Neural crest cell (in vitro differentiated cells): ENCODE measurements at places on chromosomes 6 and 20.

- DNase-seq = no peak
Measured at GRCh38 chr6:39752835-39753724, 27.9 kb upstream of the KIF6 start.

GRCh38 chr6:148830614-148831013, 83.8 kb downstream of the UST start:
- no peak for DNase-seq

DNA sequence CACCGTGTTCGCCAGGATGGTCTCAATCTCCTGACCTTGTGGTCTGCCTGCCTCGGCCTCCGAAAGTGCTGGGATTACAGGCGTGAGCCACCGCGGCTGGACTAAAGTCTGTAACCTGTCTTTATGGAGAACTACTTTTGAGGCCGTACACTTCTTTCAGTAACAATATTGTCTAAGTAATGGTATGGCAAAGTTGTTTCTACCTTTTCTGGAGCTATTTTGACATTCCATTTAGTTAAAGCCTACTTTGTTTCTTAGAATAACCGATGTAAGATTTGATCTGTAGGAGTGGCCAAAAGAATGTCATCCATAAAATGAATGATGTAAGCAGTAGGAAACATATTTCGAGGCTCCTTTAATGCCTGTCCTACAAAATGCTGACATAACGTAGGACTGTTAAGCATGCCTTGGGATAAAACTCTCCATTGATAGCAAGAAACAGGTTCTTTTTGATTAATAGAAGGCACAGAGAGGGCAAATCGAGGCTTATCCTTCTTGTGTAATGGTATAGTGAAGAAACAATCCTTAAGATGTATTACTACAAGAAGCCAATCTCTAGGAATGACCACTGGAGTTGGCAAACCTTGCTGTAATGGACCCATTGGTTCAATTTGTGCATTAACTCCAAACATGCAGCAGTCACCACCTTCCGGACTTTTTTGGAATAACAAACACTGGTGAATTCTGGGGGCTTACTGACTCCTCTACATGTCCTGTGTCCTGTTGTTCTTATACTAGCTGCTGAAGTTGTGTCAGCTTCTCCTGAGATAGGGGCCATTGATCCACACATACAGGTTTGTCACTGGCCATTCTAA, 35.9 kb downstream of the HLA-DRA start:
- DNase-seq = no peak

DNA sequence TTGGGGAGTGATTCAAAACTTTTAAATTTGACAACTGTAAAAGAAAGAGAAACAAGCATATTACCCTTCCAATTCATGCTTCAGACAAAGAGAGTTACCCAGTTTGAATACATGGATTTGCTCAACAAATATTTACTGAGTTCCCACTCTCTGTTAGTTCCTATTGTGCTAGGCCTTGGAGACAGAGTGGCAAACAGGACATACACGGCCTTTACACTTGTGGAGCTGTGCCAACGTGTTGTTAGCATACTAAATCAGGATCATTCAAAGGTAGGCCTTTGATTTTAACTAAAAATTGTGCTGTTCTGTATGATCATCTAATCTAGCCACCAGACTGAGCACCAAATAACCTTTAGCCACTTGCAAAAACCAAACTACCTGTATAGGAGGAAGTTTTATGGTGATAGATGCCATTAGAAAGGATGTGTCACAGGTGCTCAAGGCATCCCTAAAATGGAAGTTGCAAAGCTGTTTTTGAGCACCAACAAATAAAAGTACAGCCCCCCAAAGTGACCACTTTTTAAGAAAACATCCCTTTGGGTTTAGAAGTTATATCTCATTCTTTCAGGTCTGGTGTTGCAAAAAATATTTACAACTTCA, 84.5 kb downstream of the CHD6 start:
- no peak for DNase-seq

DNA sequence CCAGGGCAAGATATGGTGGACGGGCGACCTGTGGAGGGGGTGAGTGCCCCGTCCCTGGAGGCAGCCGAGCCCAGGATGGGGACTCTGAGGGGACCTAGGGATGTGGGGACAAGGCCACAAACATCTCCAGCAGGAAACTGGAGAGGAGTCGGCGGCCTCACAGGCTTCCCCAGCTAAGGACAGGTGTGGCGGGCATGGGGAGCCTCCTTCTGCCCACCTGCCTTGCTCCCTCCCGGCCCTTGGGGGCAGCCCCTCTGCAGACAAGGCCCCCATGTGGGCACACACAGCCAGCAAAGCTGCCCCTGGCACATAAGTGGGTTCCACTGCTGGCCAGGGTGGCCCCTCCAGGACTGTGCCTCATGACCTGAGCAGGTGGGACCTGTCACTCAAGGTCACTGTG, 4.6 kb downstream of the CHRNA4 start:
- DNase-seq = no peak

DNA sequence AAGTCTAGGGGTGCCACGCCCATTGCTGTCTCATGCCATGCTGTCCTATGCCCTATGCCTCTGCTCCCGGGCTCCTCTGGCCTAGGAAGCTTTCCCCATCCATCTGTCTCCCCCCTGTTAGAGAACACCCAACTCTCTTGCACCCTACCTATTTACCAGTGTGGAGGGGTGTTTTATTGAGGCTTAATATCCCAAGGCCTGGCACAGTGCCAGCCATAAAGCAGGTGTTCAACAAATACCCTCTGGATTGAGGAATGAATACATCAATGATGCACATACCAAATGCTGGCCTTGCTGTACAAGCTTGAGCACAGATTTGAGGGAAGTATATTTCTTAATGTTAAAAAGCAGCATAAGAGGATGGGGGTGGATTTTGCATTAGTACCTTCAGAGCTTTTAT, 38.3 kb downstream of the METTL24 start:
- no peak for DNase-seq

DNA sequence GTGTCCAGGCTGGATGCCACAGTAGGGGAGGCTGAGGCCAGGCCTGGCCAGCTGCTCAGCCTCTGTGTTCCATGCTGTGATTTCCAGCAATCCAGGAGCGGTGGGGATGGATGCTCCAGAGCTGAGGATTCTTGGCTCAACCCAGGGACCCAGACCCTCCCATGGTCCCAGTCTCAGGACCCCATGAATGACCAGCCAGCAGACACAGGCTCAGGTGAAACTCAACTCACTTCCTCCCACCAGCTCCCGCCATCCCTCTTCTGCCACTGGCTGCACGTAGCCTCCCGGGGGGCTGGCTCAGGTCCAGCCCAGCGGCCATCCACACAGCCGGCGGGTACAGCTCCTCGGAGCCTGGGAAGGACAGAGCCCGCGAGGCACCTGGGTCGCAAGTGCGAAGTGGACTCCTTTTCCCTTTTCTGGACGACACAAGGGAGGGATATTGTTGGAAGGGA, 54.5 kb upstream of the DACT2 start:
- no peak for DNase-seq

GRCh38 chr20:52637201-52637600, 335.0 kb upstream of the TSHZ2 start:
- no peak for DNase-seq

- no peak for DNase-seq
Measured at GRCh38 chr20:9440892-9441291, 73.5 kb upstream of the LAMP5 start.

GRCh38 chr6:15516378-15516777, 146.4 kb downstream of the DTNBP1 start:
- no peak for DNase-seq

DNA sequence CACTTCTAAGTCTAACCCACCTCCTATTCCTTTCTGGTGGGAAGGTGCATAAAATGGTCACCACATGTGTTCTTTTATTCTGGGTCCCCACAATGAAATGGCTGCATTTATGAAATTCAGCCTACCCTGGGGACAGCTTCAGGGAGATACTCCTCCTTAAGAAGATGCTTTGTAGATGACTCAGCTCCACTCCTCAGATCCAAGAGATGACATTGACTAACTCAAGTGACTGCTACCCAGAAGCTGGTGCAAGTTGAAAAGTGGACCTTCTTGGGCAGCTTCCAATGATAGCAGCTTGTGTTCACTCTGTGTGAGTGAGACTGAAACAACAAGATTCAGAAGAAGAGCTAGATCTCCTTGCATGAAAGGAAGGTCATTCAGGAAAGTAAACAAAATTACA, 113.4 kb downstream of the SCP2D1 start:
- no peak for DNase-seq

GRCh38 chr6:139868576-139868975, 494.1 kb upstream of the CITED2 start:
- no peak for DNase-seq

- no peak for DNase-seq
Measured at GRCh38 chr6:163536770-163537169, 122.3 kb downstream of the QKI start.

DNA sequence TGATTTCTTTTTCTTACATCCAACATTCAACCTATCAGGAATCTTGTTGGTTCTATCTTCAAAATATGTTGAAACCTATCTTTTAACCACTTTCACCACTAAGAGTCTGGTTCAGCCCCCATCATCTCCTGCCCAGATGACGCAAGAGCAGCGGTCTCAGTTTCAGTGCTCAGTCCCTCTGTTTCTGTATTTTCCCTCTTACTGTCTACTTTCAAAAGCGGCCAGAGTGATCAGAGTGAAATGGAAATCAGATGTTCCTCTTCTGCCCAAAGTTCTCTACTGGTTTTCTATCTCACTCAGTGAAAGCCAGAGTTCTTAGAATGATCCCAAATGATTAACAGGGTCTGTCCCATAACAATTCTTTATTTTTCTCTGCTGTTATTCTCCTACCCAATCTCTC, 147.9 kb upstream of the PDE7B start:
- no peak for DNase-seq

GRCh38 chr20:41018153-41018552, 10.5 kb upstream of the TOP1 start:
- no peak for DNase-seq

GRCh38 chr6:127381384-127381783, 38.0 kb upstream of the ECHDC1 start:
- DNase-seq = no peak

GRCh38 chr6:132614554-132614953, 9.5 kb downstream of the TAAR2 start:
- no peak for DNase-seq

- peak; percentile 49 for DNase-seq
Measured at GRCh38 chr6:122833021-122833491, 44.0 kb downstream of the SMPDL3A start.

- DNase-seq = no peak
Measured at GRCh38 chr6:1701668-1702353, 92.1 kb downstream of the FOXC1 start.

GRCh38 chr6:109330263-109330662, 52.0 kb downstream of the CD164 start:
- no peak for DNase-seq

- DNase-seq = no peak
Measured at GRCh38 chr20:62902926-62903615, 23.2 kb downstream of the DIDO1 start.

- DNase-seq = no peak
Measured at GRCh38 chr20:56839786-56840185, 210.7 kb downstream of the TFAP2C start.

DNA sequence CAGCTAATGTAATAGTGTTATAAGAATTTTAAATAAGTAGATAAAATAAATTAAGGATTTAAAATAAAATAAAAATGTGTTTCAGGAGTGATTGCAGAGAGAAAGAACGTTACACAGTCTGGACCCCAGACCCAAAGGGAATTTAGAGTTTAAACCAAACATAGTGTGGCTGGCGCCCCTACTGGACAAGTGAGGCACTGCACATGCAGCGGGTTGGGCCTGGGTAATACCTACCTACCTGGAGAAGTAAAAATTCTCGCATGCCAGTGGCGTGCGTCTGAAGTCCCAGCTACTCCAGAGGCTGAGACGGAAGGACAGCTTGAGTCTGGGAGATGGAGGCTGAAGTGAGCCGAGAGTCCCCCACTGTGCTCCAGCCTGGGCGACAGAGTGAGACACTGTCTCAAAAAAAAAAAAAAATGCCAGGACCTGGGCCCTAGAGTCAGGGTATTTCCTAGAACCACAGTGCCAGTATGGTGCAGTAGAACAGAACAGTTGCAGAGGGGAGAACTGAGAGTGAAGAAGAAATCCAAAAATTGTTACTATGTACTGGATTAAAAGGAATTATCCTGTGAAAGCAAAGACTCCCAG, 71.4 kb upstream of the TCF21 start:
- peak; percentile 41 for DNase-seq

GRCh38 chr6:118200160-118200559, 293.1 kb downstream of the SLC35F1 start:
- DNase-seq = no peak

- DNase-seq = no peak
Measured at GRCh38 chr6:32082935-32083334, 26.2 kb downstream of the TNXB start.
